Left lung (tissue), 14 donors: ENCODE measurements at places on chromosomes 12 and 14. TPM values are rescaled to one million over a fixed set of nuclear protein-coding genes. Genes with fewer than 3 reads are reported as not detected.

GRCh38 chr12:27707216-27707615 is 3.4 kb upstream of the MRPS35 start:
- DNase-seq: no peak

GRCh38 chr12:92506460-92506859 is 196.3 kb upstream of the PLEKHG7 start:
- no peak for DNase-seq

SYNDIG1L gene
- 0.64 TPM for polyA plus RNA-seq

TSPAN19 gene
- 2.3 TPM for polyA plus RNA-seq

- no peak for DNase-seq
These were observed 534.3 kb downstream of the VRK1 start for GRCh38 chr14:97331526-97331925.
